GM10248 (cell line): ENCODE measurements at places on chromosomes 13 and 19.

GRCh38 chr13:99741960-99742359 lies 229.6 kb downstream of the ZIC5 start:
- DNase-seq: no peak

- no peak for DNase-seq
Observed at GRCh38 chr13:109812382-109812781, 26.0 kb upstream of the IRS2 start.

GRCh38 chr19:56367829-56368711 lies 25.3 kb downstream of the ZNF582 start:
- DNase-seq: peak; percentile 65

DNA sequence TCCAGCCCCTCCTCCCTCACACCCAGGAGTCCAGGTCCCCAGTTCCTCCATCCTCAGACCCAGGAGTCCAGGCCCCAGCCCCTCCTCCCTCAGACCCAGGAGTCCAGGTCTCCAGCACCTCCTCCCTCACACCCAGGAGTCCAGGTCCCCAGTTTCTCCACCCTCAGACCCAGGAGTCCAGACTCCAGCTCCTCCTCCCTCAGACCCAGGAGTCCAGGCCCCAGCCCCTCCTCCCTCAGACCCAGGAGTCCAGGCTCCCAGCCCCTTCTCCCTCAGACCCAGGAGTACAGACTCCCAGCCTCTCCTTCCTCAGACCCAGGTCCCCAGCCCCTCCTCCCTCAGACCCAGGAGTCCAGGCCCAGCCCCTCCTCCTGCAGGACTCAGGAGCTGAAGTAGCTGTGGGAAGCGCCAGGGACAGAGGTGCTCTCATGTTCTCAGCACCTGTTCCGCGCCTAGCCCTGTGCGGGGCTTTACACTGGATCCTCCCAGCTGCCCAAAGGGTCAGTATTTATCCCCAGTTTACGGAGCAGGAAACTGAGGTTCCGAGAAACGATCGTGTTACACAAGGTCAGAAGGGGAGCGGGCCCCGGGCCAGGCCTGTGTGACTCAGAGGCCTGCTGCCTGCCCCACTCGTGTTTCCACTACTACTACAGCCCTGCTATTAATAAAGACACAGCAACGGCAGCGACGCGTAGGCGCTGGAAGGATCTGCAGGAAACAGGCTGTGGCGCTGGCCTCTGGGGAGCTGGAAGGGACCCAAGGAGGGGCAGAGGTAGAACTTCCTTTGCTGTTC lies 1.7 kb upstream of the SBK3 start:
- no peak for DNase-seq

- no peak for DNase-seq
Observed at GRCh38 chr13:108120302-108120701, 95.0 kb downstream of the LIG4 start.

DNA sequence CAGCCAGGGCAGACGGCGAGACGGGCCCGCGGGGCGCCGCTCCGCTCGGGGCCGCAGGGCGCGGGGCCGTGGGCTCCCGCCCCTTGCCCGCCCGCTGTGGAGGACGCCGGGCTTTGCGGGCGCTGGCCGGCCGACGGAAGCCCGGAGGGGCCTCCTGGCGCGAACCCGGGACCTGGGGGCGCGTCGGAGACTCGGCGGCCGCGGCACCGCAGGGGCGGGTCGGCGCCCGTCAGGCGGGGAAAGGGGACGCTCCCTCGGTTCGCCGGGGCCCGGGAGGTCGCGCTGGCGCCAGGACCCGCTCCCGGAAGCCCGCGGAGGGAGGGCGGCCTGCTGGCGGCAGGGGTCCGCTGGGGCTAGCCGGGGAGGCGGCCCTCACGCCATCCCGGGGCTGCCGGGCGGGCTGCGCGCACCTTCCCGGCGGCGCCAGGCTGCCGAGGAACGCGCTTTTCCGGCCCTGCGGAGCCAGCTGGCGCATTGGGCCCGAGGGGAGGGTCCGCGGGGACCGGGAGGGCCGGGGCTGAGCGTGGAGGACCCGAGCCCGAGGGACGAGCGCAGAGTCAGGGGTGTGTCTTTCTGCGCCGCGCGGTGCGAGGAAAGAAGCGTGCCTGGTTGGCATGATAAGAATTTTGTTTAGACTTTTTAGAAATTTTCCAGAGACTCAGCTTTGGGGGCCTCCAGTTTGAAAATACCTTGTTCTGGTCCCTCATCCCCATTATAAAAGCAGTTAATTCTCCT lies 511 bp downstream of the GARRE1 start:
- peak; percentile 72 for DNase-seq

- no peak for DNase-seq
Observed at GRCh38 chr19:30804751-30805150, 432.6 kb downstream of the ZNF536 start.

GRCh38 chr19:16853066-16853465 lies 23.9 kb downstream of the SIN3B start:
- no peak for DNase-seq

DNA sequence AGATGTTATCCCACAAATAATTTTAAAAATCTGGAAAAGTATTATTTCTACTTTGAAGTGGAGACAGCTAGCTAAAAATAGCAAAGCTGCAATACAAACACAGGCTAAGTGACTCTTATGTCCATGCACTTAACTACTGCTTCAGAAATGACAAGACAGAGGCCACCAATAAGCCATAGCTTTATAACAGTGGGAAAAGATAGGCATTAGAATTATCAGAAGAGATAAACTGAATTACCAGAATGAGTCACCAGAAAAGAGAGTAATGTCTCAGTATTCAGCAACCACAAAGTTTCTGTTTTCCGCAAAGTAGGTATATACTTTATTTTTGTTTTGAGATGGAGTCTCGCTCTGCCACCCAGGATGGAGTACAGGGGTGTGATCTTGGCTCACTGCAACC lies 17.1 kb downstream of the CLN5 start:
- DNase-seq: no peak

GRCh38 chr13:24027494-24027893 lies 130.2 kb upstream of the C1QTNF9B start:
- no peak for DNase-seq
